ENCODE measurements at places on chromosomes 16 and 17.

GRCh38 chr16:69823831-69824563, 61.9 kb downstream of the WWP2 start:
- DNase-seq, result no peak

DNA sequence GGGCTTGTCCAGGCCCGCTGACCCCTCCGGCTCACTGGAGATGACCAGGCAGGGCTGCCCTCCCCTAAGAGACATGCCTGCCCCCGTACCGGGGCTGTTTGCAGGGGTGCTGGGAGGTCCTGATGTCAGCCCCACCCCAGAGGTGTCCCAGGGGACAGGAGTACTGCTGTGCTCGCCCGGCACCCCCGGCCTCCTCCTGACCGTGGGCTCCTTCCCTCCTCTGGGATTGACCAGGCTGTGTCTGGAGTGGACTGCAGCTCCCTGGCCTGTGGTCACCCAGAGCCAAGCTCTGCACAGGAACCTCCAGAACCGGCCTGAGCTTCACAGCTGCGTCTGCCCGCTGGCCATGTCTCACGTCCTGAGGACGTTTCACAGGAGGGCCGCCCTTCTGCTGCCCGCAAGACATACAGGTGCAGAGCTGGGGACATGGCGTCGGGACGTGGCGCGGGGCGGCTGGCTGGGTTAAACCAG, 53.2 kb downstream of the LMF1 start:
- no peak for DNase-seq

- no peak for DNase-seq
Measured at GRCh38 chr17:81424151-81425017, 29.1 kb downstream of the BAHCC1 start.

DNA sequence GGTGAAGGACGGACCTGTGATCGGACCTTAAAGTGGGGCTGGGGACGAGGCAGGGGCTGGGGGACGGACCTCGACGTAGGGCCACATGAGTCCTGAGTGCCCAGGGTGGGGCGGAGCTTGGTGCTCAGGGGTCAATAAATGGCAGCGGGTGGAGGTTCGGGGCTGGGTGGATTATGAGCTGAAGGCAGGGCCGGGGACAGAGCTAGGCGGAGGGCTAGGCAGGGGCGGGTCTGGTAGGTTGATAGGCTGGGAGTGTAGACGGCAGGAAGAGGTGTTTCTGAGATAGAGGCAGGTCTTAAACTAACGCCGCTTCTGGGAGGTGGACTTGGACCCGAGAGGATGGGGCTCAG, 733 bp downstream of the CHRNB1 start:
- peak; percentile 51 for DNase-seq

- no peak for DNase-seq
Measured at GRCh38 chr17:79118924-79119323, 44.3 kb downstream of the ENGASE start.

- no peak for DNase-seq
Measured at GRCh38 chr16:55575496-55575895, 9.0 kb downstream of the CAPNS2 start.

GRCh38 chr17:58352596-58353388, 791 bp upstream of the SUPT4H1 start:
- DNase-seq, result peak; percentile 68

GRCh38 chr17:81371910-81372760, 23.1 kb upstream of the BAHCC1 start:
- DNase-seq, result no peak

DNA sequence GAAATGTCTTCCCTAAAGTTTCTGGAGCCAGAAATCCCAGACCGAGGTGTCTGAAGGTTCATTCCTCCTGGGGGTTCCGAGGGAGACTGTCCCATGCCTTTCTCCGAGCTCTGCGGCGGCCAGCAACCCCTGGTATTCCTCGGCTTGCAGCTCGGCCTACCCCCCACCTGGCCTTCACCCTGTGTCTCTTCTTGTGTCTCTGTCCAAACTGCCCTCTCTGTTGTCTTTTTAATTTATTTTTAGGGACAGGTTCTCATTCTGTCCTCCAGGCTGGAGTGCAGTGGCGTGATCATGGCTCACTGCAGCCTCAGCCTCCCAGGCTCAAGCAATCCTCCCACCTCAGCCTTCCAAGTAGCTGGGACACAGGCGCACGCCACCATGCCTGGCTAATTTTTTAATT, 211.7 kb downstream of the SEC14L1 start:
- no peak for DNase-seq

Measured in activated CD4-positive, alpha-beta T cell treated with anti-CD3 and anti-CD28 coated beads for 36 hours (primary cell).